ENCODE measurements at places on chromosomes 2 and 18.

DNA sequence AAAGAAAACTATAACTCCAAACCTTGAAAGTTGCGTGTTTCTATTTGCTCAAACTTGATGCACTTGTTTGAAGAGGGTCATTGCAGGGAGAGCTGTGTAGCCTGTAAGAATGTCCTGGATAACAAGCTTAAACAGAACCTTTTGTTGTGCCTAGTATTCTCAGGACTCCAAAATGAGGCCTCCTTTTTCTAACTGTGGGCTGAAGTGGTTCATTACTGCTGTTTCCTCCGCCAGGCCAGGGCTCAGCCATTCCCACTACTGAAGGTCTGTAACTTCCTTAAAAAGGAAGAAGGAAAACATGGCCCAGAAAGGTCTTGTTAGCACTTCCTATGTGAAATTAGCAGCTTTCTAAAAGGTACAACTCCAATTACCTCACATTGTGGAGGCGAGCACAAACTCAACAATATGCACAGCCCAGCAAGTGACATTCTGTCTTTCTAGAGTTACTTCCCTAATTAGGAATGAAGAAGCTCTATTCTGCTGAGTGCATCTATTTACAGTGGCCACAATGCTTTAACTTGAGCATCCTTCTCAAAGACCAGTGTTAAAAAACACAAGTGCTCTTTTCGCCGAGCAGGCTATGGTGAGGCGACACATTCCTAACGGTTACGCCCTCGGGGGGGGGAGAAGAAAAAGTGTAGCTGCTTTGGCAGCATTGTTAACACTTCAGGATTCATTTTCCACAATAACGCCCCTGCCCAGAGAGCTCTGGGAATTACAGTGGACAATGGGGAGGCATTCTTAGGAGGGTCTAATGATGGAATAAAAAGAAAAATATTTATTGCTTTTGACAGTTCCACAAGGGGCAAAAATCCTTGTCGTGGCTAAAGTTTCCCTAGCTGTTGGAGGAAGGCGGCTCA lies 136.9 kb upstream of the SIX3 start:
- no peak for DNase-seq

- no peak for DNase-seq
Observed at GRCh38 chr18:47932603-47933002, 2.1 kb upstream of the SMAD2 start.

DNA sequence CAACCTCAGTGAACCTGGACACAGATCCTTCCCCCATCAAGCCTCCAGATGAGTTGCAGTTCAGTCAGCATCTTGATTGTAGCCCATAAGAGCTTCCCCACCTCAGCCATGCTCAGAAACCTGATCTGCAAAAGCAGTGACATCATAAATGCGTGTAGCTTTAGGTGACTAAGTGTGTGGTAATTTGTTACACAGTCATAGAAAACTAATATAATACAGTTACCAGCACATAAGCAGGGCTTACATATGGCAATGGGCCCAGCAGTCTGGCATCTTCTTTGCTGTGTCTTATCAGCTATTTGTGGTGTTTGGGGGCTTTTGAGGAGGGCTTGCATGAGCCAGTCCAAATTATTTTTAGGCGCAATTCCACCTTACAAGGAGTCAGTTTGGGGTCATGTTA lies 807.0 kb downstream of the SLC4A3 start:
- DNase-seq, result no peak

DNA sequence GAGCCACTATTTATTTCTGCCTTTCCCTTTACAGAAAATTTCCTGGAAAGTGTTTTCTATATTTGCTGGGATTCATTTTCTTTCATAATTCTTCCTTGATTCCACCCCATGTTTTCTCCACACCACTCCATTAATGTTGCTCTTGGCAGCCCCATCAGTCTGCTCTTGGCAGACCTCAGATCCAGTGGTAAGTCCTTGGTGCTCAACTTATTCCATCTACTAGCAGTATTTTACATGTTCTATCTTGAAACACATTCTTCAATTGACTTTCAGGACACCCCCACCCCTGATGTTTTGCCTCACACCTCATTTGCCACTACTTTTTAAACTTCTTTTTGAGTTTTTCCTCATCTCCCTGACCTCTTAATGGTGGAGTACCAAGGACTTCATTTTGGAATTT lies 65.0 kb downstream of the HNMT start:
- DNase-seq, result no peak

DNA sequence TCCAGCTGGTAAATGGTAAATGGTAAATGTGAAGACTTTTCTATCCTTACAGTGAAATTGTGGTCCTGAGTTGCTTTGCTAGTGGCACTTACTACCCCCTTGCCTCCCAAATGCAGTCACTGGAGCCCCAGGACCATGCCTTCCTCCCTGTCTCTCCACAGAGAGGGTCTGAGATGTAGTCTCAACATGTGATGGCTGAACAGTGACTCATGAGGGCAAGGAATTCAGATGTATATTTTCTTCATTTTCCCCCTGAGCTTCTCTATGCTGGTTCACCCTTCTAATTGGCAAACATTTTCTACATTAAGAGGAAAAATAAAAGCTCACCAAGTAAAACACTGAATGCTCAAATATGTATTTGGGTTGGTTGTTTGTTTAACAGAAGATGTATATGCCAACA lies 232.0 kb downstream of the SH3BP4 start:
- DNase-seq, result no peak

Data from activated T-cell treated with anti-CD3 and anti-CD28 coated beads, Interleukin-2, amount 50 U/mL, for 72 hours (primary cell).